ENCODE measurements at places on chromosomes 13 and 19.

- DNase-seq: no peak
Observed at GRCh38 chr19:10637894-10638293, 12.5 kb downstream of the SLC44A2 start.

DNA sequence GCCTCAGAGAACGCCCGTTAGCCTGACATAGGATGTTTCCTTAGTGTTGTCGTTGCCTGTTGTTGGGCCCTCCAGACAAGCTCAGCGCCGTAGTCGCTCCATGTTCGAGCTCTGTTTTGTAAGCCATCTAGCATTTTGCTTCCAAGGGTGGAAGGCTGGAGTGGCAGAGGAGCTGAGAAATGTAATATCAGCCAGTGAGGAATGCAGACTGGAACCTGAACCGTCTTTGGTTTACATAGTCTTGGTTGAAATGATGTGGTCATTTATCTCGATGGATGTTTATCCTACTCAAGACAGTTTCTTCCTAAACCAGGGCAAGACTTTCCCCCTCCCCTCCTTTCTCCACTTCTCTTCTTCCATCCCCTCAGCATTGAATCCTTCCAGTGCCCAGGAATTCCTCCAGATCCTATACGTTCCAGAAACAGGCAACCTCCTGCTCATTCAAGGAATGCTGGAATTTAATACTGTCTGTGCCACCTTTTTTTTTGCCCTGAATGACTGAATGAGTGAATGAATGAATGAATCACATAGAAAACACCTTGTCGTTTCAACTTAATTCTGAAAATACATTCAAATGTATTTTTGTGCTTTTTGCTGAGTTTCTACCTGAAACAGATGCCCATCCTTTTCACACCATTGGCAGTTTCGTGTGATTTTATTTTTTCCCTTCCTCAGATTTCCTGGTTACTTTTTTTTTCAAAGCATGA is 109.5 kb upstream of the MBNL2 start:
- no peak for DNase-seq

DNA sequence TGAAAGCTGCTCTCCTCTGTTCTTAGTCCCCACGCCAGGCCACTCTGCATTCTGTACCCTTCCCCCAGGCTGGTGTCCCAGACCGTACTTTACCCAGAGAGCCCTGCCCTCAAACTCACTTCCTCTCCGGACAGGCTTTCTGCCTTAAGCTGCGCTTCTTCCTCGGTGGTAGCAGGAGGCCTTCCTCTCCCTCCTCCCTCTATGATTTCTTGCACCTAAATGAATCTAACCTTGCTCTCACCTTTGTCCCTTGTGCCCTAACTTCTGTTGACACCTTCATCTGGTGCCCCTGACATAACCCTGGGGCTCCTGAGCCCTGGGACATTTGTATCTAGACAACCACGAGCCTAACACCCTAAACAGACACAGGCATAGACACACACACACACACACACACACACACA is 29.6 kb upstream of the CEACAM21 start:
- DNase-seq: no peak

GRCh38 chr19:18322318-18322758 is 538 bp downstream of the LSM4 start:
- peak; percentile 82 for DNase-seq

DNA sequence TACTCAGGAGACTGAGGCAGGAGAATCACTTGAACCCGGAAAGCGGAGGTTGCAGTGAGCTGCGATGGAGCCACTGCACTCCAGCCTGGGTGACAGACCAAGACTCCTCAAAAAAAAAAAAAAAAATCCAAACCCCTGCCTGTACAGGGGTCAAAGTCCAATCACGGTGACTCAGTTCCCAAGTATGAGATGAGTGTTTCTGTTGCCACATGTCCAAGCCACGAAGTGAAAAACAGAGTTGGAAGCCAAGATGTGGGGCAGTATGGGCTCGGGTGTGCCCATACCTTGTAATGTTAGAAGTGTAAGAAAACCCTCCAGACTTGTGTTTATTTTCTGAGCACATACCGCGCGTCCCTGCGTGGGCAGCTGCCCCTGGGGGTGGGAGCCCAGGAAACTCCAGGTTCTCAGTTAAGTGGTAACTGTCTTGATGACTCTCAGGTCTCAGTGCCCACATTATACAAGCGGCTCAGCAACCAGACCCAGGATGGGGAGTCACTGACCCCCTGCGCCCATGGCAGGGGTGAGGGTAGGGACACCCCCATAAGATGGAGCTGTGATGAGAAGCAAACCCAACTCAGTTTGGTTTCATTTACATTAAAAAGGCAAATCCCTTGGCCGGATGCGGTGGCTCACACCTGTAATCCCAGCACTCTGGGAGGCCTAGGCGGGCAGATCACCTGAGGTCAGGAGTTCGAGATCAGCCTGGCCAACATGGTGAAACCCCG is 1.2 kb upstream of the GPX4 start:
- DNase-seq: peak; percentile 57

- no peak for DNase-seq
Observed at GRCh38 chr19:33745297-33745696, 51.4 kb upstream of the KCTD15 start.

- peak; percentile 74 for DNase-seq
Observed at GRCh38 chr19:2455851-2456570, 748 bp downstream of the LMNB2 start.

DNA sequence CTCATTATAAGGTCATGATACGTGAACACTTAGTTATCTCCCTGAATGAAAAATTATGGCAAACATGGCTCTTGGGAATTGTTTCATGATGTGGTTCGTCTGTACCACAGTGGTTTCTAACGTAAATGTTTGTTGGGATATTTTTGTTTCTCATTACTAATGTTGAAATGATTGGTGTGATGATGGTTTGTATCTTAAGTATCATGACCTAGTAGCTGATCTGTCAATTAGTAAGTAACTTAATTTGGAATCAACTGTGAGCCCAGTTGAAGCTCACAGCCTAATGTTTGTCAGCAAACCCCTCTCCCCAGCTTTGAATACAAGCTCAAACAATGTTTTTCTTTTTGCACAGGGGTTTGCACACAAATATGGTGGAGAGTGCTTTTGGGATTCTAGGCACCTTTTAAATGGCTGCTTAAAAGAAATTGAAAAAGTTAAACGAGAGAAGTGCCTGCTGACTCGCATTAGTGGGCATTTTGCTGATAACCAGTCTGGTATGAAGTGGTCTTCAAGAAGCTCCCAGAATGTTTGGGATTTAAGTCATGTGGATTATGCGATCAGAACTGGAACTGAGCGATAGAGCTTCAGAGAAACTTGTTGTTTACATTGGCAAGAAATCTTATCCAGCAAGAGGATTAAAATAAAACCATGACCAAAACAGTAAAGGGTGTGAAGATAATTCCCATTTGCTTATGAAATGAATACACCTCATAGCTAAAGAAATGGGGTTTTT is 68.2 kb downstream of the LMO7 start:
- no peak for DNase-seq

DNA sequence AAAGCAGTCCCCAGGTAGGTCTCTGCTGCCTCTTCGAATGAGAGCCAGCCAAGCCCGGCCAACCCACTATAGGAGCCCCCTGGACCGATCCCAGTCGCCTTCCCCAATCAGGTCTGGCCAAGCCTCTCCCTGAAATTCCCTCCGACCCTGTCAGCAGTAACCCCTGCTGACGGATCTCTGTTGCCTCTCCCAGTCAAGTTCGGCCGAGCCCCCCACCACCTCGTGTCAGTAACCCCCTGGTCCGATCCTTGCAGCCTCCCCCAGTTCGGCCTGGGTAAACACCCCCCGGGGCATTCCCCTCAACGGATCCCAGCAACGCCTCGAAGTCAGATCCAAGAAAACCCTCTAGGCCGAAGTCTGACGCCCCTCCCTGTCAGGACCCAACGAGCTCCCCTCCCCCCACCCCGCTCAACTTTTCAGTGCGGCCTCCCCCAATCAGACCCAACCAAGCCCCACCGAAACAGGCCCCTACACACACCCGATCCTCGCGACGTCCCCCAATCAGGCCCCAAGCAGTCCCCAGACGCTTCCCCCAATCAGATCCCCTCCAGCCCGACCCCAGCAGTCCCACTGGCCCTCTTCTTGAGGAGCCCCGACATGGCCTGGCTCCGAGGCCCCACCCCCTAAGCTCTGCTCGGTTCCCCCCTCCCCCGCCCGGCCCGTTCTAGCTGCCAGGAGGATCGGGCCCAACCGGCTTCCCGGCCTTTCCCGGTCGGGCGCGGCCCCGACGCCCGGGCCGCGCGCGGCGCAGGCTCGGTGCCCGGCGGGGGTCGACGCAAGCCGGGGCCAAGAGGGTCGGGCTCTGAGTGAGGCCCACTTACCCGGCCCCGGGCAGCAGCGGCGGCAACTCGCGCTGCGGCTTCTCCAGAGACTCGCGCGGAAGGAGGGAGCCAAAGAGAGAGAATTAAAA is 1.8 kb downstream of the TNPO2 start:
- peak; percentile 89 for DNase-seq

GRCh38 chr13:49524740-49525501 is 29.2 kb downstream of the PHF11 start:
- DNase-seq: no peak

GRCh38 chr19:2841855-2842574 is 740 bp downstream of the ZNF555 start:
- DNase-seq: peak; percentile 20

GRCh38 chr19:42095142-42095813 is 19.3 kb downstream of the ZNF574 start:
- DNase-seq: no peak

GRCh38 chr13:111111376-111111937 is 3.7 kb upstream of the ARHGEF7 start:
- DNase-seq: no peak

All from K562 (cell line).